ENCODE measurements at places on chromosomes 4 and X.
A peak's percentile ranks its signal among the peaks of the same experiment; 100 is the strongest.

- DNase-seq = no peak
Measured at GRCh38 chrX:112947981-112948615, 107.5 kb upstream of the AMOT start.

DNA sequence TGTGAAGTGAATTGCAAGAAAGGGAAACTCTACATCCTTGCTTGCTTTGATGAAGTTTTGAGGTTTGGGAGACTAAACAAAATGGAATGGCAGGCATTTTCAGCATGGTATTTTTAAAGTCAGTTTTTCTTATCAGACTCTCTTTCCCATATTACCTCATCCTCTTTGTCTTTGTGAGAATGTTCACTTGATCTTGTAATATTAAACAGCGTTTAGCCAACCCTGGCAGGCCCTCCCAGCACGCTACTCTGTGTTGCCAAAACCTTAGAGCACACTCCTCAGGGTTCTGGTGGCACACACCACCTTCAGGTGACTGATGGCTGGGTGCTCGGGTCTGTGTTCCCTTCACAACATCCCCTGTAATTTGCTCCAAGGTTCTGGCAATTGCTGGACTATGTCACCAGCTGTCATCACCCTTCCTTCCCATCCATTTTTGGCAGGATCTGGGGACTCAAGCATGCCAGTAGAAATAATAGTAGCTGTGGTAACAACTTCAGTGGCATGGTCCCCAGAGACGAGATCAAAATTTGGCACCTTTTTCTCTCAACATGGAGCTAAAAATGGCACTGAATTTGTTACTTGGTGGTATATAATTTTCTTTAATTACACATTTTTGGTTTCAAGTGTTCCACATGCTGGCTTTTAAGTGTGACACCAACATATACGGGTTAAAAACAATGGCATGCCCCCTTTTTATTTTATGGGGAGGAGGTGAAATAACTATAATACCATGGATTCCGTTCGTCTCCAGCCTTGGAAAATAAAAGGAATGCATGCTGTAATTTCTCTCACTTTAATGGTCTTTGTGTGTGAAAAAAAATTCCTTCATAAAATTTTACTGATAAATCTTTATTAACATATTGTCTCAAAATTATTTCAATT lies 273.1 kb downstream of the DCTD start:
- DNase-seq = peak; percentile 59

GRCh38 chrX:9148615-9149399 lies 114.9 kb upstream of the FAM9B start:
- DNase-seq = peak; percentile 56

- no peak for DNase-seq
Measured at GRCh38 chr4:168511780-168512489, 15.1 kb downstream of the PALLD start.

DNA sequence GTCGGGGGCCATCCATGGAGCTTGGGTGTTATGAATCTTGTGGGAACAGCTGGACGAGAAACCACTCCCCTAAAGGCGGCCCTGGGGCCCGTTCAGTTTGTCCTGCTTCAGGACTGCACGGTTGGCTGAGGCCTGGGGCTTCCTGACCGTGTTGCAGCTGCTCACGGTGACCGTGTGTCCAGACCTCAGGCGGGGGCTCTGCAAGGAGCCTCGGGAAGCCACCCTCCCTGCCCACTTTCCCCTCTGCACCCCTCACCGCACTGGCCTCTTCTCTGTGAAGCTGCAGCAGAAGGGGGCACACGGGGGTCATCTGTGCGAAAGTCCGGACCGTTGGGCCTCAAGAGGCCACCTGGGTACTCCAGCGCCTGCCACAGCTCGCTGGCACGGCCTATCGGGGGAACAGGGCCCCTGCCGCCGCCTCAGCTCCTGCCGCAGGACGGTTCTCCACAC lies 29.4 kb downstream of the UVSSA start:
- no peak for DNase-seq

DNA sequence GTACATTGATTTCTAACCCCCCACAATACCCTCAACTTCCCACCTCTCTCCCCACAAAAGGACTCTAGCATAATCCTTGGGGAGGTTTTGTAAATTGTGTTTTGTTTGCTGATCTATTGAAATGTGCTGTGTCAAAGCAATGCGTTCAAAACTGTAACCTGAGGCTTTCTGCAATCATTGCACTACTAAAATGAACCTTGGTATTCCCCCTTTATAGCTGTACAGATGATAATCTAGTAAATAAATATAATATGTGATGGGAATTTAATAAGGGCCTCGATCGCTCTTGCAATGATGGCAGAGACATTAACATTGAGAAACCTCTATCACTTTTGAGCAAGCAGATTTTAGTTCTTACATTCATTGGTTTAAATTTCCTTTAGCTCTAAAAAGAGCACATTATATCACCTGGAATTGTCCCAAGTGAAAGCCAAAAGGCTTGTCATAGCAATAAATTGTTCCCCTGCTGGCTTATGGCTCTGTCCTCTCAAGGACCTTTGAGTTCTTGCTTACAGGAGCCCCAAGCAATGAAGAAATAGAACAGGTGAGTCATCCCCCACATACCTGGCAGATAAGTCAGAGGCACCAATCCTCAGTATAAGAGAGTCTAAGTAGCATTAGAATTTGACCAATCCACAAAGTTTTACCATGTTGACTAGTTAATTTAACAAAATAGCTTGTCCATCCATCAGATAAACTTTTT lies 18.4 kb upstream of the ACE2 start:
- no peak for DNase-seq
